ENCODE measurements at places on chromosomes 11 and 22.

DNA sequence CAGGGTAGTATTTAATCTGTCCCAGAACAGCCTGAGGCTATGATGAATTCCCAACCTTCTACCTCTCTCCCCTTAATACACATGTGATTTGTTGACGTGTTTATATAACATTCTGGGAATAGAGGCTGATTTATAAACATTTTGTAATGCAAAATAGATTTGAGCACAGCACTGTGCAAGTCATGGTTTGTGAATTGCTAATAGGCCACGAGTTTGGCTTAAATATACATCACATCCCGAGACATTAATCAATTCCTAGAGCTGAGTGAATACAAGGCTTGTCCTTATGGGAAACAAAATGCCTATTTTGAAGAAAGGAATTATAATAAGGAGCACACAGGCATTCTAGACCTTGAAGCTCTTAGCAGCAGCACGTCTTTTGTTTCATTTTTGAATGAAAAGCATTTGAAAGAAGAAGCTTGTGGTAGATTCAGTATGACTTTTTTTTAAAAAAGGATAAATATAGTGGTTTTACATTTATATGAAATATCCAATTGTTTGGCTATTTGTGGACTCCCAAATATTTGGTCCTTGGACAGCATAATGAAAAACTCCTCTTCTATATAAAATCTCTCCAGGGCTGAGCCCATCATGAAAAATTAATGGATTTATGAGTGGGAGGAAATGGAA, 116.4 kb downstream of the SLC17A6 start:
- no peak for DNase-seq

- no peak for DNase-seq
These were observed 905.6 kb downstream of the DLG2 start for GRCh38 chr11:84721561-84721961.

DNA sequence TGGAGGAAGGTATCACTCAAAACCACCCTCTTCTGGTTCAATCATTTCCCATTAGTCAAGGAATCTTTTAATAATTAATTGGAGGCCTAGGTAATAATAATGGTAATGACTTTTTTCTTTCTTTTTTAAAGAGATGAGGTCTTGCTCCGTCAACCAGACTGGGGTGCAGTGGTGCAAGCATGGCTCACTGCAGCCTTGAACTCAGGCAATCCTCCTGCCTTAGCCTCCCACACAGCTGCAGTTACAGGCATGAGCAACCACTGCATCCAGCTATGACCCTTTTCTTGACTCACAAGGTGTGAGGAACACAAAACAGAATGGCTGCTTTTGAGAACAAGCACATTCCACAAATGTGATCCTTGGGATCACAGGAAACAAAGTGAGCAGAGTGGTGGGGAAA, 3.6 kb downstream of the POLDIP3 start:
- no peak for DNase-seq

- no peak for DNase-seq
These were observed 100.1 kb downstream of the ATXN10 start for GRCh38 chr22:45771711-45772110.

DNA sequence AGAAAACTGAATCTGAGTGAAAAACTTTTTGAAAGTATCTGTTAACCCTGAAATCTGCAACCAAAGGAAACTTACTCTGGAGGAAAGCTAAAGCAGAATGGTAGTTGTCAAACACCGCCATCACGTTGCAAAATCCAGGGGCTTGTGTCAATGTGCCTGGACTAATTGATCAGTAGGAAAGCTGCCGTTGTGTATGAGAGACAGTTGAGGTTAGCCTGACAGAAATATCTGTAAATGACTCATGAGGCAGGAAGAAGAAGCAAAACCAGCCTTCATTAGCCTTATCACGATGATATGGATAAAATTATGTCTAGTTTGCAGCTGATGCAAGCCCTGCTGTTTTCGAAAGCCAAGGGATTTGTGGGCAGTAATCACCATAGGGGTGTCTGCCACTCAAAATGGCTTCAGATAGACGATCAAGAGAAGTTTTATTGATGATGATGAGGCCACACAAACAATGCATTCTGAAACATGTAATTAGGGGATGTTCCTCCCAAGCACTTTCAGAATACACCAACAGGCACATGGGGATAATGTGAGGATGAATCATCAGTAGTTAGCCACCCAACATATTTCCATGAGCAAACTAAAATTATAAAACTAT, 8.9 kb downstream of the SCGB1A1 start:
- DNase-seq, result peak; percentile 47

DNA sequence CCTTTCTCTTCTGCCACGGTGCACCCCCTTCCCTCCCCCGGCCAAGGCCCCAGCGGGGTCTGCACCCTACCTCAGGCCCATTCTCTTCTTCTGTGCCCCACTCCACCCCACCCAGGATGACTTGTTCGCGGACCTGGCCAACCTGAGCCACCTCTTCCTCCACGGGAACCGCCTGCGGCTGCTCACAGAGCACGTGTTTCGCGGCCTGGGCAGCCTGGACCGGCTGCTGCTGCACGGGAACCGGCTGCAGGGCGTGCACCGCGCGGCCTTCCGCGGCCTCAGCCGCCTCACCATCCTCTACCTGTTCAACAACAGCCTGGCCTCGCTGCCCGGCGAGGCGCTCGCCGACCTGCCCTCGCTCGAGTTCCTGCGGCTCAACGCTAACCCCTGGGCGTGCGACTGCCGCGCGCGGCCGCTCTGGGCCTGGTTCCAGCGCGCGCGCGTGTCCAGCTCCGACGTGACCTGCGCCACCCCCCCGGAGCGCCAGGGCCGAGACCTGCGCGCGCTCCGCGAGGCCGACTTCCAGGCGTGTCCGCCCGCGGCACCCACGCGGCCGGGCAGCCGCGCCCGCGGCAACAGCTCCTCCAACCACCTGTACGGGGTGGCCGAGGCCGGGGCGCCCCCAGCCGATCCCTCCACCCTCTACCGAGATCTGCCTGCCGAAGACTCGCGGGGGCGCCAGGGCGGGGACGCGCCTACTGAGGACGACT, 15.9 kb downstream of the RTN4RL2 start:
- peak; percentile 70 for DNase-seq

- no peak for DNase-seq
These were observed 101.7 kb downstream of the ATM start for GRCh38 chr11:108324587-108324986.

GRCh38 chr11:2703363-2704141, 3.8 kb upstream of the KCNQ1OT1 start:
- DNase-seq, result no peak

GRCh38 chr11:33915526-33915925, 23.6 kb upstream of the LMO2 start:
- no peak for DNase-seq

- no peak for DNase-seq
These were observed 127.6 kb upstream of the C11orf58 start for GRCh38 chr11:16610738-16611388.

DNA sequence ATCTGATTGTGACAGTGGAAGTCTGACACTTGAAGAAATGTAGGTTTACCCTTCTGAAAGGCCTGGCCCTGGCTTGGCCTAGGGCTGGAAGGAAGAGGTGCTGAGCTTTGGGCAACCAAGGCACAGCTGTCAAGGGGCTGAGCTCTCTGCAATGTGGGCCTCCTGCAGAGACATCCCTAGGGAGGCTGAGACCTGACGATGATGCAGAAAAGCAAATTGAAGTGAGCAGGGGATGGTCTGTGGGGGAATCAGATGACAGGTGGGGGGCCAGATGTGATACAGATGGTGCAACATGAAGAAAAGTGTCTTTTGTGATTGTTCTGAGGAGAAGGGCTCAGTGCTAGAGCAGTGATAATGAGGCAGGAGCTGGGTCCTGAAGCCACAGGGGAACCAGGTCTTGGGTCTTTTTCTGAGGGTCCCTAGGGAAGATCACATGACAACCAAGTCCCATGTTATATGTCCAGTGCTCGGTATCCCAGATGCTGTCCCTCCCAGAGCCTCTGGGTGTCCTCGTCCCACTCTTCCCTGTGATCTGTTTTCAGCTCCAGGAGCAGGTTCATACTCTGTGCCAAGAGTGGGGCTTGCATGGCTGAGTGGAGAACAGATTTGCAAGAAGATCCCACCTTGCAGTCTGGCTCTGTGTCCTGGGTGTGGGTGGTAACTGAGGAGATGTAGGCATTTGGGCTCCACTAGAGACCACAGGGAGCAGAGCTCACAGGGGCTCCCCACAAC, 79.9 kb upstream of the VPREB1 start:
- no peak for DNase-seq

- DNase-seq, result no peak
These were observed 2.6 kb downstream of the SAMM50 start for GRCh38 chr22:43957871-43958270.

DNA sequence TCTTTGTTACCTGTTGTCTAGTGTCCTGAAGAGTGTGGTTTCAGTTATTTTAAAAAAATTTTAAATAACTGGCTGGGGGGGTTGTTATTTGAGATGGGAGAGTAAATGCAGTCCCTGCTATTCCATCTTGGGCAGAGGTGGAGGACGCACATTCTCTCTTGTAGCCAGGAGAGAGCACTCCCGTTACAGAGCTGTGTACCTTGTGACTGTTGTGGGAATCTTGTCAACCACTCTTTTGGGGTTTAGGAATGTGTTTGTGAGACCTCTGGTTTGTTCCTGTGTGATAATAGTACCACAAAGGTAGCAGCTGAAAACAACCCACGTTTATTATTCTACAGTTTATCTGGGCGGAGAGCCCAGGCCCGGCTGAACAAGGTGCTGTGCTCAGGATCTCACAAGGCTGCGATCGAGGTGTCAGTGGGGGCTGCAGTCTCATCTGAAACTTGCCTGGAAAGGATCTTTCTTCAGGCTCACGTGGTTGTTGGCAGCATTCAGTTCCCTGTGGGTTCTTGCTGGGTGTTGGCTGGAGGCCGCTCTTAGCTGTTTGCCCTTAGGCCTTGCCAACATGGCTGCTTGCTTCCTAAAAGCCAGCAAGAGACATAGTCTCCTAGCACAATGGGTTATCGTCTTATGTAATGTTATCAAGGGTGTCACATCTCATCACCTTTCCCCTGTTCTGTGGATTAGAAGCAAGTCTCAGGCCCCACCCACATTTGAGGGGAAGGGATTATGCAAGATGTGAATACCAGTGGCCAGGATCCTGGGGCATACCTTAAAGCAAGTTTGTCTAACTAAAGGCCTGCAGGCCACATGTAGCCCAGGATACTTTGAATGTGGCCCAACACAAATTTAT, 20.6 kb downstream of the IGHMBP2 start:
- DNase-seq, result no peak
